ENCODE measurements at places on chromosomes 6 and 20. TPM values are rescaled to one million over a fixed set of nuclear protein-coding genes. Genes with fewer than 3 reads are reported as not detected.

DNA sequence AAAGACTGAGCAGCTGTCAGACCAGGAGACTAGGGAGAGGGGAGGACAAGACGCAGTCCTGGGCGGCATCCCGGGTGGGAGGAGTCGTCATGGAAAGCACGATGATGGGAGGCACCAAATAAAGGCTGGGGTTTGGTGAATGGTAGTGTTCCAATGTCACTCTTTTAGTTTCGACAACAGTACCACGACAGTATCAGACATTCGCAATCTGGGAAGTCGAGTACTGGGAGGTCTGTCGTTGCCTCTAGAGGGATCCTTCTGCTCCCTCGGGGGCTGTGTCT is 32.1 kb downstream of the PSMG4 start:
- no peaks in the 10 kb centered on the region for H3K4me1 ChIP-seq
- H3K27me3 ChIP-seq, result no peaks in the 10 kb centered on the region
- DNase-seq, result no peak
- H3K27ac ChIP-seq, result no peak overlapping the region
- no peak overlapping the region for H3K4me3 ChIP-seq

- H3K4me3 ChIP-seq, result no peak overlapping the region
- no peaks in the 10 kb centered on the region for H3K4me1 ChIP-seq
Measured at GRCh38 chr6:147534116-147534860, 25.8 kb downstream of the SAMD5 start.

- H3K27me3 ChIP-seq, result no peaks in the 10 kb centered on the region
- no peaks in the 10 kb centered on the region for H3K36me3 ChIP-seq
- H3K4me3 ChIP-seq, result no peak overlapping the region
Measured at GRCh38 chr6:22053391-22053997, 243.3 kb downstream of the PRL start.

- no peaks in the 10 kb centered on the region for H3K36me3 ChIP-seq
- H3K4me3 ChIP-seq, result no peak overlapping the region
- no peak for DNase-seq
Measured at GRCh38 chr6:153084393-153084792, 46.7 kb downstream of the RGS17 start.

DNA sequence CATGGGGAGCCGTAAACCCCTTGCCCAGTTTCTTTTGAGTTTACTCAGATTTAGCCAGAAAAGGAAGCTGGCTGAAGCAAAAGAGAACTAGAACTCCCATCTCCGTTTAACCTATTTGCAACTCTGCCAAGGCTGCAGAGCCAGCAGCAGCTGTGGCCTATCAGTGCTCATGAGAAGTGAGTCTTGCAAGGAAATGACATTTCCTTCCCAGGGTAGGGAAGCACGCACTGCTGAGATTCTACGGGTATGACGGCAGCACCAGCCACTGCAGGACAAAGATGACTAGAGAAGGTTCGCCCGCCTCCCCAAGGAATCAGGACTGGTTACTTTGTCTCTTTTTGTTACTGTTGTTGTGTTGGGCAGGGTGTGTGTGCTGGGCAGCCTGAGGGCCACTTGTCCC is 47.6 kb downstream of the PPP1R3G start:
- peak overlapping the region; percentile 69 for H3K27ac ChIP-seq
- H3K4me1 ChIP-seq, result peaks cover 7% of the 10 kb centered on the region
- H3K36me3 ChIP-seq, result no peaks in the 10 kb centered on the region
- peak; percentile 90 for DNase-seq
- H3K27me3 ChIP-seq, result no peaks in the 10 kb centered on the region

DNA sequence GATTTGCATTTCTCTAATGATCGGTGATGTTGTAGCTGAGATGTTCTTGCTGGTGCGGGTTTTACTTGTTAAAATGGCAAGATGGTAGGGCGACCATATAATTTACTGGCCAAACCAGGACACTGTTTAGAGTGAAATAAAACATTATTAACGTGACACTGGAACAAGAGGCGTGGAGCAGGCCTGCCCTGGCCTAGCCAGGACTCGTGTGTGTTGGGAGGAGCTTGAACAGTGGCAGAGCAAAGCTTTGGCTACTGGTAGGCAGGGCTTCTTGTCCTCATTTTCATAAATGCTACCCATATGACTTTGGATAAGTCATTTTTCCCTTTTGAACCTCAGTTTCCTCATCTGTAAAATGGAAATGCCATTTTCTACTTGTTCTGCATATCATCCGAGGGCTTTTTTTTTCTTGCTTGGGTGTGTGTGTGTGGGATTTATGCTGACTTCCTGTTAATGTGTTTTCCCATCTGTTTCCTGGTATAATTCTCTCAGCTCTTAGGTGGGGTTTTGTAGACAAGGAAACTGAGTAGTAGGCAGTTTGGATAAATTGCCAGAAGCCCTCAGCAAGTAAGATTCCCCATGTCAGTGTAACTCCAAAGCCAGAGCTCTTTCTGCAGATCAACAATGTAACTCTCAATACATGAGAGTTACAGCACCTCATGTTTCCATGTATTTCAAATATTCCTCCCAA is 81.7 kb downstream of the TOX2 start:
- H3K4me1 ChIP-seq, result no peaks in the 10 kb centered on the region
- H3K4me3 ChIP-seq, result no peak overlapping the region

DNA sequence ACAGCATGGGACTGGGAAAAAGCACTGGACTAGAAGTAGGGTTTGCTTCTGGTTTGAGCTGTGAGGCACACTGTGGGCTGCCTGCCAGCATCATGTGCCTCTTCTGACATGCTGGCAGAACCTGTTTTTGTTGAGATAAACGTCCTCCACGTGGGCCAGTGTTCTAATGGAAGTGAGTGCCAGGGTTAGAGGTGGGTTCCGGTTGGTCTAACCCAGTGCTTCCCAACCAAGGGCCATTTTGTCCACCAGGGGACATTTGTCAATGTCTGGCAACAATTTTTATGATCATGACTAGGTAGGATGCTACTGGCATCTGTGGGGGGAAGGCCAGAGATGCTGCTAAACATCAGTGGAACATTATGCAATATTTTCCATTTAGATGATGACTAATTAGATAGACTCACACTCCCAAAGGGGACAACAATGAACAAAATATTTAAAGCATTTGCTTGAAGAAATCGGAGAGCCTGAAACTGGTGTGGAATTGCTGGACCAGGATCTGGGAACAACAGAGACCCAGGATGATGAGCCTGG is 7.8 kb upstream of the APMAP start:
- DNase-seq, result peak; percentile 75
- H3K27ac ChIP-seq, result no peak overlapping the region

- H3K4me1 ChIP-seq, result no peaks in the 10 kb centered on the region
- no peaks in the 10 kb centered on the region for H3K36me3 ChIP-seq
- no peak for DNase-seq
- H3K27me3 ChIP-seq, result no peaks in the 10 kb centered on the region
- no peak overlapping the region for H3K27ac ChIP-seq
Measured at GRCh38 chr6:142416179-142416578, 114.4 kb downstream of the ADGRG6 start.

GRM1 gene
- total RNA-seq, result 0.07 TPM

All from adrenal gland (tissue), 19 donors.